ENCODE measurements at places on chromosomes 11 and 22.

- DNase-seq = no peak
Measured at GRCh38 chr11:11864803-11865202, 23.0 kb downstream of the USP47 start.

DNA sequence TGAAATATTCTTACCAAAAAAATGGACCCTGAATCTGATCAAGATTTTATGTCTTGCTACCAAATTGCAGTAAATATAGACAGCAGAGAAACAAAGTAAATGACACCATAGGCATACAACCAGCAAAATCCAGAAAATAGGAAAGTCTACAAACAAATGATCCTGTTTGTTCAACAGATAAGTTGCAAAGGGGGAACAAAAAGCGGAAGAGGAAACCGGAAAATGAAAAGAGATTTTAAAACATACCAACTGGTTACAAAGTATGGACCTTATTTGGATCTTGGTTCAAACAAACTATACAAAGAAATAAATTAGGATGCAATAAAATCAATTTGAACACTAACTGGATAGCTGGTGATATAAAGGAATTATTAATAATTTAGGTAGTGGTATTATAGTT lies 92.0 kb downstream of the TMPRSS5 start:
- DNase-seq = no peak

- DNase-seq = no peak
Measured at GRCh38 chr11:8342821-8343681, 79.4 kb upstream of the LMO1 start.

GRCh38 chr22:39356464-39356863 lies 6.7 kb downstream of the SYNGR1 start:
- DNase-seq = no peak

All from AML-193 (cell line).